Prostate gland (tissue), 2 donors: ENCODE measurements at places on chromosomes 2 and 18. TPM values are rescaled to one million over a fixed set of nuclear protein-coding genes. Genes with fewer than 3 reads are reported as not detected.
A peak's percentile ranks its signal among the peaks of the same experiment; 100 is the strongest.

The PCARE gene
- not detected for total RNA-seq

The KCNG3 gene
- 0.27 TPM for total RNA-seq

The RTP5 gene
- 0.14 TPM for total RNA-seq

The ANKRD36C gene
- 18.9 TPM for total RNA-seq

The ZC3H6 gene
- total RNA-seq: 10.5 TPM

- no peaks in the 10 kb centered on the region for H3K36me3 ChIP-seq
- no peak for DNase-seq
- no peak overlapping the region for H3K27ac ChIP-seq
- H3K27me3 ChIP-seq: no peaks in the 10 kb centered on the region
- H3K4me1 ChIP-seq: peaks cover 19% of the 10 kb centered on the region
- H3K4me3 ChIP-seq: no peak overlapping the region
Measured at GRCh38 chr2:96884299-96885094, 14.6 kb upstream of the SEMA4C start.

- no peaks in the 10 kb centered on the region for H3K4me1 ChIP-seq
- DNase-seq: no peak
- no peak overlapping the region for H3K27ac ChIP-seq
Measured at GRCh38 chr2:102932501-102932900, 170.7 kb downstream of the TMEM182 start.

GRCh38 chr2:15127876-15128275 is 433.3 kb downstream of the NBAS start:
- no peak for DNase-seq
- no peaks in the 10 kb centered on the region for H3K36me3 ChIP-seq

DNA sequence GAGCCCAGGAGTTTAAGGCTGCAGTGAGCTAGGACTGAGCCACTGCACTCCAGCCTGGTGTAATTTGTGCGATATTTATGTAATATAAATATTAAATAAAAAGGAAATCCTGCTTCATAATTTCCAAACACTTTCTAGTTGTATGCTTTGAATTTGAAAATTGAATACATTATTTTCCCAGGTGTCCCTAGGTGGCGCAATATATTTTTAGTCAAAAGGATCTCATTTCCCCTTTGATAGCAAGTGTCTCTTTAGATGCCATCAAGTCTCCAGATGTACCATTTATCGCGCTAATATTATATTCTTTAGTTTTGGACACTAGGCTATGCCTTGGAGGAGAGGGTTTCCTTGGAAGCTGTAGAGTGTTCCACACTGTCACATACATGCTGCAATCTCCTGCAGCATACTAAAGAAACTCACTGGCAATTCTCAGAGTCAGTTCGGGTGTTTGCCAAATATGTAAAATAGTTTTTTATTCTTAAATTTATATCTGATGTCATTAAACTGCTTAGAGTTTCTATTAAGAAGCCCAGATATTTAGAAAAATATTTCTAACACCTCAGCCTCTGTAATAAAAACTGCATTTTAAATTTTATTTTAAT is 5.6 kb upstream of the WDR7 start:
- no peak for DNase-seq
- H3K36me3 ChIP-seq: no peaks in the 10 kb centered on the region
- H3K27me3 ChIP-seq: no peaks in the 10 kb centered on the region
- H3K4me3 ChIP-seq: no peak overlapping the region
- no peak overlapping the region for H3K27ac ChIP-seq

GRCh38 chr18:48007955-48008701 is 77.7 kb upstream of the SMAD2 start:
- peak overlapping the region; percentile 39 for H3K4me3 ChIP-seq
- H3K36me3 ChIP-seq: no peaks in the 10 kb centered on the region
- H3K27me3 ChIP-seq: no peaks in the 10 kb centered on the region
- H3K27ac ChIP-seq: no peak overlapping the region
- DNase-seq: peak; percentile 44

DNA sequence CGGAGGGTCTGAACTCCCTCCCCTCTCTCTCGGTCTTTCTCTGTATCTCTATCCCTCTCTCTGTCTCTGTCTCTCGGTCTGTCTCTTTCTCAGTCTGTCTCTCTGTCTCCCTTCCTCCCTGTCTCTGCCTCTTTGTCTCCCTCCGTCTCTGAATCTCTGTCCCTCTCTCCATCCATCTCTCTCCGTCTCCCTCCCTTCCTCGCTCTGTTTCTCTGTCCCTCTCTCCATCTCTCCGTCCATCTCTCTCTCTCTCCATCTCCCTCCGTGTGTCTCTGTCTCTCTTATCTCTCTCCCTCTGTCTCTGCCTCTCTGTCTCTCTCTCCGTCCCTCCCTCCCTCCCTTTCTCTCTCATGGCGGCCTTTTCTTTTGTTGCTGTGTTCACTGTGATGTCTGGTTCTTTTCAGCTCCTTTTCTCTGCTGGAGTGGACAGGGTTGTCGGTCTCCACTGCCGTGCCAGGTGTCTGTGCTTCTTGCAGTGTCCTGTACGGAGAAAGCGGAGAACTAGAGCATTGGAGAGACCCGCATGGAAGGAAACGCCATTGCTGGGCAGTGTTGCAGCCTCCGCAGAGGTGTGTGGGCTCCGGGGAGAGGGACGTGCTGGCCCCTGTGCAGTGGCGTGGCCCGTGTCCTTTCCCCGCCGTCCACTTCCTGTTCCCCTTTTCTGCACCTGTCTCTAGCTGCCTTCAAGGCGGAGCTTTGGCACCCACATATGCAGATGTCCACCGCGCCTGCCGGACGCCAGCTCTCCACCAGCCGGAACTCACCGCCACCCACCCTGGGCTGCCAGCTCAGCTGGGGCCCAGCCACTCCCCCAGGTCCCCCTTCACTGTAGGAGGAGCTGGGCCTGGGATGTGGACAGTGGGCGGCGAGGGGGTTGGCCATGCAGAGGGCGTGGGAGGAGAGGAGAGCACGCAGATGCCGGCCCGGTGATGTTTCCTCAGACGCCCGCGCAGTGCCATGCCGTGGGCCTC is 113.1 kb downstream of the NFATC1 start:
- H3K27me3 ChIP-seq: no peaks in the 10 kb centered on the region
- H3K27ac ChIP-seq: no peak overlapping the region
- H3K4me1 ChIP-seq: peaks cover 4% of the 10 kb centered on the region
- no peaks in the 10 kb centered on the region for H3K36me3 ChIP-seq
- no peak for DNase-seq
- no peak overlapping the region for H3K4me3 ChIP-seq

GRCh38 chr2:12539776-12540562 is 176.8 kb upstream of the TRIB2 start:
- no peaks in the 10 kb centered on the region for H3K27me3 ChIP-seq
- no peaks in the 10 kb centered on the region for H3K36me3 ChIP-seq
- H3K4me3 ChIP-seq: no peak overlapping the region
- no peak overlapping the region for H3K27ac ChIP-seq
- no peak for DNase-seq

DNA sequence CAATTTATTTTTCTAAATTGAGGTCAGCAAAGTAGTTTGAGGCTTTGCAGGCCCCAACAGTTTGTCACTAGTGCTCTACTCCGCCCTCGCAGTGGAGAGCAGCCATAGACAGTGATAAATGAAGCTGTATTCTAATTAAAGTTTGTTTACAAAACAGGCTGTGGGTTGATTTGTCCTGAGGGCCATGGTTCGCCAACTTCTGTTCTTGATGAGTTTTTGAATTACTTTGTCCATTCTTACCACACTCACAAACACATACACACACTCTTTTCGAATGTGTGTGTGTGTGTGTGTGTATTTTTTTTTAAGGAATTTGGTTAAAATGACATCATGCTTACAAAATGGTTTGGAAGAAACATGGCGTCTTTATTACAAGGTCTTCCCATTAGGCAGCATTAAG is 68.6 kb downstream of the MTCL1 start:
- no peaks in the 10 kb centered on the region for H3K27me3 ChIP-seq
- H3K4me1 ChIP-seq: no peaks in the 10 kb centered on the region
- no peak overlapping the region for H3K4me3 ChIP-seq
- no peaks in the 10 kb centered on the region for H3K36me3 ChIP-seq
- DNase-seq: no peak
- no peak overlapping the region for H3K27ac ChIP-seq

GRCh38 chr2:142693171-142693950 is 184.1 kb upstream of the KYNU start:
- H3K27me3 ChIP-seq: no peaks in the 10 kb centered on the region
- no peaks in the 10 kb centered on the region for H3K36me3 ChIP-seq
- no peaks in the 10 kb centered on the region for H3K4me1 ChIP-seq
- no peak overlapping the region for H3K4me3 ChIP-seq
- no peak overlapping the region for H3K27ac ChIP-seq

GRCh38 chr18:38644875-38645641 is 1079.5 kb upstream of the CELF4 start:
- H3K36me3 ChIP-seq: no peaks in the 10 kb centered on the region
- H3K27me3 ChIP-seq: no peaks in the 10 kb centered on the region
- H3K27ac ChIP-seq: no peak overlapping the region
- no peaks in the 10 kb centered on the region for H3K4me1 ChIP-seq

DNA sequence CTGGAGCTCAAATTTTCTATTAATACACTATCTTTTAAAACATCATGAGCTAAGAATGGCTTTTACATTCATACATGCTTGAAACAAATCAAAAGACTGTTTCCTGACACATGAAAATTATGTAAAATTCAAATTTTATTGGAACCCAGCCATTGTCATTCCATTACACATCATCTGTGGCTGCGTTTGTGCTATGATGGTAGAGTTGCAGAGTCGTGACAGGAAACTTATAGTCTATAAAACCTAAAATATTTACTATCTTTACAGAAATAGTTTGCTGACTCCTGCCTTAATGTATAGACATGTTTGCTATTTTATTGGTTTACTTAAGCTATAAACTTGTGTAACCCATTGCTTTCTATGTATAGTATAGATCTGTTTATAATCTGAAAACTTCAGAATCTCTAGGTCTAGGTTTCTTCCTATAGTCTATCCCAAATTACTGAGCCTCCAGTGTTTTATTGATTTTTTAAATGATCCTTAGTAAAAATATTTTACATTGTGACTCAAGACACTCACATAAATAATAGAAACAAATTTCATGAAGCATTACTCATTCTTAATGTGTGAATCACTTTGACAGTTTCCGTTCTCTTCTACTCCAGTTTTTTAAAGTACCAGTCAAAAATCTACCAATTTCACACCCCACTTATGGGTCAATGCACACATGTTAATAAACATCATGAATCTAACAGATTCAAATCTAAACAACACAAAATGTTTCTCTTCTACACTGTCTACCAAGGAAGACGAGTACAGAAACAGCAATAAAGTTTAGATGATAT is 26.4 kb upstream of the MRPL19 start:
- no peak for DNase-seq
- H3K36me3 ChIP-seq: no peaks in the 10 kb centered on the region

GRCh38 chr2:98140210-98140609 is 53.2 kb downstream of the VWA3B start:
- H3K4me1 ChIP-seq: no peaks in the 10 kb centered on the region
- no peaks in the 10 kb centered on the region for H3K27me3 ChIP-seq
- DNase-seq: no peak
- no peaks in the 10 kb centered on the region for H3K36me3 ChIP-seq
- H3K4me3 ChIP-seq: no peak overlapping the region

DNA sequence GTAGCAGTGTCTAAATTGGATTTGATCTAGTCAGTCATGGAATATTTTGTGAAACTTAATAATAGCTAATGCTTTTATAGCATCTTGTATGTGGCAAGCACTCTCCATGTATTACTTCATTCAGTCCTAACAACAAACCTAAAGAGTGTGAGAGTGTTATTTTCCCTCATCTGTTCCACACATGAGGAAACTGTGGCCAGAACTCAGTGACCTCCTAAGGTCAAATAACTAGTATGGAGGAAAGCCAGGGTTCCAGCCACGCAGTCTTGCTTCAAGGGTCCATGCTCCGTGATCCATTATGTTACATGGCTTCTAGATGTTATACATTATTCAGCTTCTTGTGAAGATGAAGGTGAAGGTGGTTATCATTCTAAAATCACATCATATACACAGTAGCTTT is 45.5 kb downstream of the TWSG1 start:
- H3K27ac ChIP-seq: no peak overlapping the region
- H3K27me3 ChIP-seq: no peaks in the 10 kb centered on the region
- no peaks in the 10 kb centered on the region for H3K4me1 ChIP-seq
- no peak overlapping the region for H3K4me3 ChIP-seq

DNA sequence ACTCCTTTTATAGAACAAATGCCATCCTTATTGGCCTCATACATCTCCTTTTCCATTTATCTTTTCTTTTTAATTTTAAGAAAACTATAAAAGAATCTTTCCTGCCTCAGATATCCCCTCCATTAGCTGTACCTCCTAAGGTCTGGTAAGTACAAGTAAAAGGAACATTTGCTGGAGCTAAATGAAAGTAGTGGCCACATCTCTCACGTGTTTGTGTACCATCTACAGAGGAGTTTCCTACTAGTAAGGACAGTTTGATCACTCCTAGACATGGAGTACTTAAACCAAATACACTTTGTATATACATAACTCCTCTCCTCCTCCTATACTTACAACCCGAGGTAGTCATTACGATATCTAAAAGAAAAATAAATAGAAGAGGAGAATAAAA is 504.8 kb downstream of the LRRTM4 start:
- H3K27ac ChIP-seq: no peak overlapping the region
- no peaks in the 10 kb centered on the region for H3K36me3 ChIP-seq
- H3K4me1 ChIP-seq: no peaks in the 10 kb centered on the region
- no peak overlapping the region for H3K4me3 ChIP-seq
- DNase-seq: no peak

DNA sequence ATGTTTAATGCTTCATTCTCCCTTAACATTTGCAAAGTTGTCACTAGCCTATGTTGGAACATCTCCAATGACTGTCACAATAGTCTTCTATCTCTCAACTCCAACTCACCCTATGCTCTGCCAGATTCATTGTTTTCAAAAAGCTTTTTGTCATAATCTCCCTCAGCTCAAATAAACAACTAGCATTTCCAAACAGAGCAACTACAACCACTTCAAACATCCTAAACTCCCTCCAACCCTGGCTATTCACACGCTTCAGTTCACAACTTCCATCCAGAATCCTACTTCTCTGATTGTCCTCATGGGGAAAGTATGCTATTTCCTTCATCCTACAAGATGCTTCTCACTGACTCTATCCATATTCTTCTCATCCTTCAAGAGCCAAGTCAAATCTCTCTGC is 139.2 kb upstream of the VRK2 start:
- H3K4me1 ChIP-seq: no peaks in the 10 kb centered on the region
- H3K4me3 ChIP-seq: no peak overlapping the region
- H3K27ac ChIP-seq: no peak overlapping the region
- H3K27me3 ChIP-seq: no peaks in the 10 kb centered on the region

DNA sequence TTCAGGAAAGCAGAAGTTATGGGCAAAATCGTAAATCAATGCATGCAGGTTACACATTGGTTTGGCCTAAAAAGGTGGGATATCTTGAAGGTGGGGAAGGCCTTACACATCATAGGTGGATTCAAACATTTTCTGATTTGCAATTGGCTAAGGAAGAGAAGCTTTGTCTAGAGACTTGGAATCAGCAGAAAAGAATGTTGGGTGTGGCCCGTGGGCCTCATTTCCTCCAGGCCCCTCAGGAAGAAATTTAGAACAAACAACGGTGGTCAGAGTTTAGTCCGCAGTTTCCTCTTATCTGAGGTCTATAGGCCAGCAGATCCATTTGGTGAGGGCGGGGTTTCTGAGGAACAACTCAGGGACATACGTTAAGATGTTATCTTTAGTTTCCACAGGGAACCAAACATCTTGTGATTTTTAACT is 50.9 kb upstream of the AFF3 start:
- H3K27me3 ChIP-seq: no peaks in the 10 kb centered on the region
- H3K36me3 ChIP-seq: no peaks in the 10 kb centered on the region
- DNase-seq: no peak
- peaks cover 8% of the 10 kb centered on the region for H3K4me1 ChIP-seq
- H3K4me3 ChIP-seq: no peak overlapping the region
- no peak overlapping the region for H3K27ac ChIP-seq

- no peak overlapping the region for H3K27ac ChIP-seq
- H3K36me3 ChIP-seq: no peaks in the 10 kb centered on the region
- no peak overlapping the region for H3K4me3 ChIP-seq
- DNase-seq: no peak
- no peaks in the 10 kb centered on the region for H3K4me1 ChIP-seq
Measured at GRCh38 chr2:169275696-169276444, 86.5 kb downstream of the LRP2 start.
